8988T (cell line): ENCODE measurements at places on chromosomes 3 and 15.
A peak's percentile ranks its signal among the peaks of the same experiment; 100 is the strongest.

- DNase-seq = no peak
Measured at GRCh38 chr3:116394365-116394764, 50.9 kb downstream of the LSAMP start.

GRCh38 chr3:128426128-128426921, 40.4 kb downstream of the DNAJB8 start:
- DNase-seq = peak; percentile 98

DNA sequence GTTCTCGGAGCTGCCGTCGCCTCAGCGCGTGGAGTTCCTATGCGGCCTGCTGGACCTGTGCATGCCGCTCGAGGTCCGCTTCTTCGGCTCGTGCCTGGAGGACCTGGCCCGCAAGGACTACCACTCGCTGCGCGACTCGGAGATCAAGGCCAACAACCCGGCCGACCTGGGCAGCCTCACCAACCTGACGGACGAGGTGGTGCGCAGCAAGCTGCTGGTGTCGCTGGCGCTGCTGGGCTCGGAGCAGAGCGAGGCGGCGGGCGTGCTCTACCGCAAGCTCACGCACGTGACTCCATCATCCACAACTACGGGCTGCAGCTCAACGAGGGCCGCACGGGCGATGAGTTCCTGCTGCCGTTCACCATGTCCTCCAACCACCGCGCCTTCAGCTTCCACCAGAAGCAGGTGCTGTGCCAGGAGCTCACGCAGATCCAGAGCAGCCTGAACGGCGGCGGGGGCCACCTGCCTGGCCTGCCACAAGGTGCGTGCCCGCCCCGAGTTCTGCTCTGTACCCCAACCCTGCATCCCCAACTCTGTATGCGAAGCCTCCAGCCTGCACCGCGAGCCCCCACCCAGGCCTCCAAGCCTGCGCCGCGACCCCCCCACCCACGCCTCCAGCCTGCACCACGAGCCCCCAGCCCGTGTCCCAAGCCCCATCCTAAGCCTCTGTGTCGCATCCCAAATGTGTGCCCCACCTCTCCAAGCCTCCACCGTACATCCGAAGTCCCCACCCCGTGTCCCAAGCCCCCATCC, 178.2 kb downstream of the OR4M2 start:
- no peak for DNase-seq

GRCh38 chr15:39789736-39790135, 7.1 kb upstream of the FSIP1 start:
- DNase-seq = no peak

DNA sequence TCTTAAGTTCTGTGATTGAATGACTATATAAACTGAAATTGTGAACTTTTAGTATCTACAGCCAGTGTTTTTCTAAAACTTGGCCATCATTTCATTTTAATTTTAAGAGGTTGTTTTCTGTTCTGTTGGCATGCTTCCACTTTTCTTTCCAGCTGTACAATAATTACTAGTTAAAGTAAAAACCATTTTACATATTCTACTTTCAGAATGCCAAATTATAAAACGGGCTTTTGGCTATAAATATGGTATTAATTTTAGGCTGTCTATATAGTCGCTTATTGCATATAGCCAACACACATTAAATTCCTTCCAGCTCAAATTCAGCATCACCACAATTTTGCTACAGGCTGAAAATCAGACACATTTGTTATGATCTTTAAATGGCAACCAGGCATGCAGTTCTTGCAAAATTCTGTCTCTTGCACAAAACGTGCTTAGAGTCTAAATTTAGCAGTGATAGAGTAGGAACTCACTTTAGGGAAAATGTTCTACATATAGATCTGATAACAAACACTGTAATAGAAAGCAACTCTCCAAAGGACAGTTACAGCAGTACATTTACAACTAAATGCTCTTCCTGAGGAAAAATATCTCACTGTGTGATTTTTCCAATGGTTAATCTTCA, 81.1 kb downstream of the BTD start:
- DNase-seq = no peak

GRCh38 chr3:149473357-149474249, 894 bp upstream of the TM4SF4 start:
- DNase-seq = no peak

GRCh38 chr3:16824081-16824696, 60.6 kb upstream of the PLCL2 start:
- DNase-seq = no peak

DNA sequence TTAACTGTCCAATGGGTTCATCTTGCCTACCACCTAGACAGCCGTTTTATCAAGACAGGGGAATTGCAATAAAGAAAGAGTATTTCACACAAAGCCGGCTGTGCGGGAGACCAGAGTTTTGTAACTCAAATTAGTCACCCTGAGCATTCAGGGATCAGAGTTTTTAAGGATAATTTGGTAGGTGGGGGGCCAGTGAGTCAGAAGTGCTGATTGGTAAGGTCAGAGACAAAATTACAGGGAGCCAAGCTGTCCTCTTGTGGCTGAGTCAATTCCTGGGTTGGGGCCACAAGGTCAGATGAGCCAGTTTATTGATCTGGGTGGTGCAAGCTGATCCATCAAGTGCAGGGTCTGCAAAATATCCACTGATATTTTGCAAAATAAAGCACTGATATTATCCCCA, 29.9 kb upstream of the GPD1L start:
- no peak for DNase-seq

GRCh38 chr3:162586591-162586990, 1090.0 kb downstream of the OTOL1 start:
- DNase-seq = no peak

DNA sequence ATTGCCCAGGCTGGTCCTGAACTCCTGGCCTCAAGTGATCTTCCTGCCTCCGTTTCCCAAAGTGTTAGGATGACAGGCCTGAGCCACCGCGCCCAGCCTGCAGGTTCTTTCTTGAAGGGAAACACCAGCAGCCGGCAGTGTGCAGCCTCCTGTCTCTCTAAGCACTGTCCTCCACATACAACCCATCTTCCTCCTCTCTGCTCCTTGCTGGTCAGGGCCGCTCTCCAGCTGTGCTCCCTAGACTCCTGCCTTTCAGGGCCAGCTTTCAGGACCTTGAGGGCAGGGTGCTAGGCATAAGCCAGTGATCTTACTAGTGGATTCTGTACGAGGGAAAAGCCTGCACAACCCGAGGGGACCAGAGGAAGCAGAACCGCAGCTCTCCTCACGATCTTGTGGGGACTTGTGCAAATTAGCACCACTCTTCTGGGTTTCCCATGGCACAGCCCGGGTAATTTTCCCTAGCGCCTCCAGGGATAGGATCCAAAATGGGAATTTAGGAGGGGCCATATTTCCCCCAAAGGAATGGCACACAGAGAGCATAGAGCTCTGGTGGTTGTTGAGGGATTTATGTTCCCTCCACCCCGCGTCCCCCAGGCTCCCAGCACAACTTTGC, 18.2 kb upstream of the CORO2B start:
- DNase-seq = no peak

DNA sequence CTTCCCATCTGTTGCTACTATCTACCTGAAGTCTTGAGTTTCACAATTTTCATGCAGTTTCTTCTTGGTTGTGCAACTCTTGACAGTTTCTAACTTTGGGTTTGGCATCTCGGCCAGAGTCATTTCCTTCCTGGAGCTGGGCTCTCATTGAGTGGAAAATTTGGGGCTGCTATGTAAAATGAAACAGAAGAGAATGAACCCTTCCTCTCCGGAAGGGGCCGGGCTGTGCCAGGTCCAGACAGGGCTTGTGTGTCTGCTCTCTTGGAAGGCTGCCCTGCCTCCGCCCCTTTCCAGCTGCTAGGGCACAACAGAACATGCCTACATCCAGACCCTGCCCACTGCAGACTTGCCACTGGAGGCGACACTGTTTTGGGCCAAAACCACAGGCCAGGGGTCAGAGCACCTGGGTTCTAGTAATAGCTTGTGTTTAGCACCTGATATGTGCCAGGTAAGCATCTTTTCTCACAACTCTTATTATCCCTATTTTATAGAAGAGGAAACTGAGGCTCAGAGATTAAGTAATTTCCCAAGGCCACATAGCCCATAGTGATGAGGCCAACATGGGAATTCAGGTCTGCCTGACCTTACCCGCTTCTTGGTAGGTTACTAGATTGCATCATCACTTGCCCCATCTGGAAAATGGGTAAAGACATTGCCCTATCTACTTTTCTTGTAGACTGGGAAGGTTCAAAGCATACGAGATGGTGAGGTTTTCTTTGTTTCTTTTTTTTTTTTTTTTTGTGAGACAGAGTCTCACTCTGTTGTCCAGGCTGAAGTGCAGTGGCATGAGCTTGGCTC, 25.0 kb downstream of the IRAK2 start:
- DNase-seq = peak; percentile 9
